CD4-positive, alpha-beta memory T cell (primary cell): ENCODE measurements at places on chromosomes 7 and 10.
A peak's percentile ranks its signal among the peaks of the same experiment; 100 is the strongest.

DNA sequence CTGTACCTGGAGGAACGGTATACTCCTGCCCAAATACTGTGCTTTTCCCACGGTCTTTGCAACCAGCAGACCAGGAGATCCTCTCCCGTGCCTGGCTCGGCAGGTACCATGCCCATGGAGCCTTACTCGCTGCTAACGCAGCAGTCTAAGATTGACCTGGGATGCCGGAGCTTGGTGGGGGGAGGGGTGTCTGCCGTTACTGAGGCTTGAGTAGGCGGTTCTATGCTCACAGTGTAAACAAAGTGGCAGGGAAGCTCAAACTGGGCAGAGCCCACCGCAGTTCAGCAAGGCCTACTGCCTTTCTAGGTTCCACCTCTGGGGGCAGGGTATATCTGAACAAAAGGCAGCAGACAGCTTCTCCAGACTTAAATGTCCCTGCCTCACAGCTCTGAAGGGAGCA, 22.7 kb downstream of the VPS41 start:
- no peak for DNase-seq

GRCh38 chr7:93165447-93165846, 17.3 kb upstream of the SAMD9L start:
- DNase-seq = peak; percentile 21

- DNase-seq = peak; percentile 35
Observed at GRCh38 chr10:93062514-93063143, 2.0 kb downstream of the CYP26C1 start.

DNA sequence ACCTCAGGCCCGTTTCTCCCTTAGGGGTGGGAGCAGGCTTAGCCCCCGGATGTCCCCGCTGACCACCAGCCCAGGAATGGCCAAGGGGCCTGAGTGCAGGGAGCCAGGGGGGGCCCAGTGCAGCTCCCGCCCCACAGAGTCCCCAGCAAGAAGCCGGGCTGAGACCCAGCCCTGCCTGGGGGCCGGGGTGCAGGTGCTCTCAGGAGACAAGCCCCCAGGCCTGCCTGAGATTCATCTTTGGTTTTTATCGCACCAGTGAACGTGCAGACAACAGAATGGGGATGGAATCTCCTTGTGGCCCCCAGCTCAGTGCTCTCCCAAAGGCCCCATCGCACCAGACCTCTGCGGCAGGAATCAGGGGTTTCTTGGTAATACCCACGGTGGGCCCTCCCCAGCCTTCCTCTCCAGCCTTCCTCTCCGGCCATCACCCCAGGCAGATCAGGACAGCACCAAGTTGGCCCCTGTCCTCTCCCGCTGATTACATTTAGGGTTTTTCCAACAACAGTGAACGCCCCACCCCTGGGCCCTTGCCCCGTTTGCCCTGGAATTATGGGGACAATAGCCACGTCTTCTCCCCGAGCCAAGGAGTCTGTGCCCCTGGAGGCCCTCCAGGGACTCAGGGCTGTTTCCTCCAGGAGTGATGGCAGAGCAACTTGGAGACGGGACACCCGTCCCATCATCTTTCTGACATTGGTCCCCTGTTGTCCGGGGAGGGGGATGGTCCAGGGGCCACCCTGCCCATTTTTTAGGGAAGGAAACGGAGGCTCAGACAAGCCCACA, 22.4 kb downstream of the ADAP1 start:
- no peak for DNase-seq

- DNase-seq = no peak
Observed at GRCh38 chr10:32189400-32190084, 133.3 kb upstream of the KIF5B start.

GRCh38 chr10:88901984-88902789, 22.1 kb downstream of the STAMBPL1 start:
- DNase-seq = no peak

DNA sequence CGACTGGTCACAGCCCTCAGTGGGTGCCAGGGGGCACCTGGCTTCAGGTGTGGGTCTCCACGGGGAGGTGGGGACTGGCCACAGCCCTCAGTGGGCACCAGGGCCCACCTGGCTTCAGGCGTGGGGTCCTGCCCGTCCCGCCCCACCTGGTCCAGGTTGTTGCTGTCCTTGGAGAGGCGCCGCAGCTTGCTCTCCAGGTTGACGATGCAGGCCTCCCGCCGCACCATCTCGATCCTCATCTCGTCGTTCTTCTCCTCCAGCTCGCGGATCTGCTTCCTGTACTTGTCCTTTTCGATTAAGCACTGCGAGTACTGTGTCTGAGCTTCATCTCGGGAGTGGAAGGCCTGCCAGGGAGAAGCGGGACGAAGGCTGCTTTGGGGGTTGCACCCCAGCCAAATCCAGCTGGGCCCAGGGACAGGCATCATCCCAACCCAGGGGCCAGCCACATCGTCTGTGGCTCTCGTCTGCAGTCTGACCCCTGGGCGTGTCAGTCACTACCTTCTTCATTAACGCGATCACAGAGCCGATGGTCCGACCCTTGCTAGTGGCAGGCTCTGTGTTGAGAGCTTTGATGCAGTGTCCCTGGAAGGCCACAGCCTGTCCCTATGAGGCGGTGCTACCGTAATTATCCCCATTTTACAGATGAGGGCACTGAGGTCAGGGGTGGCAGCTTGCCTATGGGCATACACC, 92.9 kb upstream of the GNA12 start:
- no peak for DNase-seq

DNA sequence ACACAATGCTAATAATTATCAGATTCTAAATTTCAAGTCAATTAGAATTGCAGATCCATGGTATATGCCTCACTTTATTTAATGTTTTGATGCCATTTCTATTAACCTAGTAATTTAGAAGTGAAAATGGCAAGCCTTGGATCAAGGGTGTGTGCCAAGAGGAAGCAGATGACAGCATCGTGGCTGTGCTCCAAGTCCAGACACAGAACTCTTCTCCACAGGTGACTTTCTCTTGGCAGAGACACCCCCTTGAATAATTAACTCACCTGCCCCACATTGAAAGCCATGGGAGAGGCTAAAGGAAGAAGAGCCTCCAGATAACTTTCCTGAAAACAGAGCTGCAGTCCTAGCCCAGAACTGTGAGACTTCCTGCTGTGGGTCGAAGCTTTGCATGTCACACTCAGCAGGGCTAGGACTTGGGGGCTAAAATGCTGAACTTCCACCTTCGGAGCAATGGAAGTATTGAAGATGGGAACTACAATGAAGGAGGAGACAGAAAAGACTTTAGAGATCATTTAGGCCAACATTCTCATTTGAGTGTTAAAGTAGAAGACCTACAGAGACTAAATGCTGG, 996 bp upstream of the C10orf90 start:
- no peak for DNase-seq

GRCh38 chr10:126420567-126421300, 32.5 kb upstream of the ADAM12 start:
- DNase-seq = no peak

DNA sequence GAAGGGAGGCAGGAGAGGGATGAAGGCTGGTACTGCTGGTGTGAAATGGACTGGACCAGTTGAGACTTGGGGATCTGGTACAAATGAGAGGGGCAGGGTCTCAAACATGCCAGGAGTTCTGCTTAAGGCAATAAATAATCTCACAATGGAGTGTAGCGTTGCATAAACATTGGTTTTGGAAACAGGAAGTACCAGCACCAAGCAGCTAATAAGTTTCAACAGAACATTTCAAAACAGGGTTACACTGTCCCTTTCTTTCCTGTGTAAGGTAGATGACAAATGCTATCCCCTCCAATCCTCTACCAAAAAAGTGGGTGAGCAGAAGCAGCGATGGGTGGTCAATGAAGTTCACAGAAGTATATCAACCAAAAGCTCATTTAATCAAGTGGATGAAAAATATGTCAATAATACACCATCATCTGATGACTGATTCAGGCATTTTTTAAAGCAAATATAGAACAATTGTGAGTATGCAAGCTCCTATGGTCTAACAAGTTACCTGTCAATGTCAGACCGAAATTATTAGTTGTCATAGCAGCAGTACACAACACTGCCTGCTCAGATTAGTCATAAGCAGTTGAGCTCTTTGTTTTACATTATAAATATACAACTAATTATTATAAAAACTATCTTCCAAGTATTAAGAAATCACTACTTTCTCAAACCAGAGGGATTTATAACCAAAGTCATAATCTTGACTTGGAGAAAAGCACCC, 220.0 kb downstream of the FAM107B start:
- DNase-seq = no peak

DNA sequence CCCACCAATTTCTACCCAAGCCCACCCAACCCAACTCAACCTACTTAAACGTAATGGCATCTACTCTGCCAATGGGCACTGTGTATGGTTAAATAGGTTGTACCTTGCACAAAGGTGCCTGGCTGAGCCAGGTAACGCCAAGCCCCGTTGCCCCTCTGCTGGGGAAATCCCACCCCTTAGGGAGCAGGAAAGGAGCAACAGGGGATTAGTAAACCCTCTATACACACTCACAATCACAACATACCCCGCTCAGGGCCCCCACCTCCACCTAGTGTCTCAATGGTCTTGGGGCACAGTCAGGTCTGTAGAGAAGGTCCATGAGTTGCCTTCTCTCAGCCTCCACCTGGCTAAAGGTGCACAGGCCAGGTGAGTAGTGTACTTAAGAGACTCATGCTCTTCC, 74.3 kb upstream of the PCBD1 start:
- no peak for DNase-seq

DNA sequence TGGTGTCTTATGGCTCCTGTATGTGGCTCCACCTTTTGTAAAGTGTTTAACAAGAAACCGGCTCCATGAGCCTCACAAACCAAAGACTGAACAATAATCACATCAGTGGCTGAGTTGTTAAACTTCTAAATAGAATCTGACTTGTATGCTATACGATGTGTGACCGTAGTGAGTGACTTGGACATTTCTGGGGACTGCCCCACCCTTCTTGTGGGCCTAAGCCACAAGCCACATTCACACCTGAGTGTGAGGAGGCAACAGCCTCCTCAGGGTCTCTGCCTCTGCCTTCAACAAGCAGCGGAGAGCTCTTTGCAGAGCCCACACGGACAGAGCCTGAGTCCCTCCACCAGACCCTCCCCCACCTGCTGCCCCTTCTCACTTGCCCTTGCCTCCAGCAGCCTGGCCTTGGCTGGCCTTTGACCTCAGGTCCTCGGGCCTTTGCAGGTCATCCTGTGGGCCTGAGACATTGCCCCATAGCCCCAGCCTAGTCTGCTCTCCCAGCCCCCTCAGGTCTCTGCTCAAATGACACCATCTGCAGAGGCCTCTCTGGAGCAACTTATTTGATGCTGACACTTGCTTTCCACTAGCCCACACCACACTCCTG, 156.8 kb upstream of the TNS3 start:
- DNase-seq = no peak

- DNase-seq = no peak
Observed at GRCh38 chr7:461453-462172, 58.0 kb downstream of the PDGFA start.

DNA sequence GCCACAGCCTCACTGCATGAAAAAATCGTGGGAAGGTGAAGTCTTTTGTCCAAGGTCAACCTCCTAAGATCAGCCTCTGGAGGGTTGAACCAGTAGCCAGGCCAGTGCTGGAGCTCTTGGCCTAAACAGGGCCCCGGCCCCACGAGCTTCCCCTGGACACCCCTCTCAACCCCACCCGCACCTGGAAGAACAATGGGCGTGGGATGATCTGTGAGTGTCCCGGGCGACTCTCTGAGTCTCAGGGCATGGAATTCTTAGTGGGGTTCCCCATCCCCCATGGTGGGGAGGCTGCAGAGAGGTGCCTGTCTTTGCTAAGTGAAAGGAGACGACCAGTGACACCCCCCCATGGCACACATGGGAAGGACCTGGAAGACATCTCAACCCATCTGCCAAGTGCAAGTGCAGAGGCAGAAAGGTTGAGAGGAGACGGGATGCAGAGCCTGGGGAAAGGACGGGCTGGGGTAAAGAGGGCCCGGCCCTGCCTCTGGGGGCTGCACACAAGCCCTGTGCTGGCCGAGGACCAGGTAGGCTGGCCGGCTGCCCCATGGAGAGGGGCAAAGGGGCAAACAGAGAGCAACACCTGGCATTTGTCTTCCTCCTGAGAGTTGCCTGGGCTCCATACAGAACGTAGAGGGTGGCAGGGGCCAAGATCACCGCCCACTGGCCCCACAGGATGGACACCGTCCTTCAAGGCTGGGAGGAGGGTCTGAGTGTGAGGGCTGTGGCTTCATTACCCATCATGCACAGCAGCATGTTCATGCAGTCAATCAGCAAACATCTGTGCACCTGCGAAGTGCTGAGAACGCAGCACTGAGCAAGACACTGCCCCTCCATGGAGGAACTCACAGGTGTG, 163.0 kb upstream of the PPP2R2D start:
- no peak for DNase-seq

GRCh38 chr10:43749940-43750552, 101.4 kb upstream of the ZNF32 start:
- no peak for DNase-seq

- DNase-seq = no peak
Observed at GRCh38 chr10:75788394-75789205, 357.2 kb downstream of the LRMDA start.

DNA sequence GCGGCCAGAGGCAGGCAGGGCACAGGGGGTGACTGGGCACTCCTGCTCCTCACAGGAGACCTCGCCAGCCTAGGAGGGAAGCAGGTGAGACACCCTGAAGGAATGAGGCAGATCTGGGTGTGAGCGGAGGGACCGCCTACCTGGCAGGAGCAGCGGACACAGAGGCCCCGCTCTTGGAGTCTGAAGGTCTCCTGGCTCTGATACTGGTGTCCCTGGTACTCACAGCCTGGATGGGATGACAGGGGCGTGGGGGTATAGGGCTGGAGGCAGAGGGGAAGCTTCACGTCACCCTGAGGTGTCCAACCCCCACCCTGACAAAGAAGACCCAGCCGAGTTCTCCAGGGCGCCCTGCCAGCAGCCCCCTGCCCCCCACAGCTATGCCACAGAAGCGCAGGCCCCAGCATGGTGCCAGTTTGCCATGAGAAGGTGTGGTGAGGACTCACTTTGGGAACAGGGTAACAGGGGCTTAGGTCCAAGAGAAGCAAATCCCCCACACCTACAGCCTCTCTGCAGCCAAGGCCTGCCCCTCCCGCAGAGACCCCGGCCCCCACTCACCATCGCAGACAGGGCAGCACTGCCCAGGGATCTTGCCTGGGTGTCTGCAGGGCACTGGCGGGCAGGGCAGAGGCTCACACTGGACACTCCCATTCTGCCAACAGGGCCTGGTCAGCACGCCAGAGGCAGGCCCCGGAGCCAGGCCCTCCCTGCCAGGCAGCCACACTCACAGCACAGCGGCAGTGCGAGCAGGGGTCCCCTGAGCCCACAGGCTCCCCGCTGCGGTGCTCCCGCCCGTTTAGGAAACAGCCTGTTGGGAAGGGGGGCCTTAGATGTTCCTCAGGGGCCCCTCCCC, 17.0 kb downstream of the KCP start:
- no peak for DNase-seq

GRCh38 chr10:96896884-96897589, 64.9 kb downstream of the LCOR start:
- DNase-seq = no peak

GRCh38 chr7:78020874-78021249, 222.3 kb downstream of the PHTF2 start:
- no peak for DNase-seq

- no peak for DNase-seq
Observed at GRCh38 chr10:49052069-49052468, 63.3 kb downstream of the VSTM4 start.
